Stimulated activated CD4-positive, alpha-beta T cell treated with anti-CD3 and anti-CD28 coated beads, TNF-alpha, amount 100 ng/mL, for 4 hours (primary cell): ENCODE measurements at places on chromosomes 7 and 10.

DNA sequence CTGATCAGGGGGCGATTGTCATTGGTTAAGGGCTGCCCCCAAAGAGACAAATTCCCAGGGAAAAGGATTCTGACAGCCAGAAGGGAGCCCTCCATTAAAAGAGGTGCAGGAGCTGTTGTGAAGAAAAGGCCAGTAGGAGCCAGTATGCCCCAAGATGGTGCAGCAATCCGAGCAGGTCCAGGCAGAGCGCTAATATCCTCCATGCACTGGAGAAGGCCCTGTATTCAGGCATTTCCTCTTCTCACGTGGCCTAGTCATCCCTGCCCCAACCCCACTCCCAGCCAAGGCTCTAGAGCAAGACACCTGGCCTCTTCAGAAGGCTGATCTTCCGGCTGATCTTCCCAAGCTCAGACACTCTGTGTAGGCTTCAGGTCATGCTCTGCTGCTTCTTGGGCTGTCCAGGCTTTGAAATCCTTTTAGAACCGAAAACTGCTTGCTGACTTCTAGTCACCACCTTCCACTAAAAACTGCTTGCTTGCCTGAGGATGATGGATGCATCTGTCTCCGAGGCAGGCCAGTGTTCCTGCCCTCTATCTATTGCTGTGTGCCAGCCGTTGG lies 77.4 kb downstream of the CYP26A1 start:
- DNase-seq: no peak

GRCh38 chr7:92255308-92255707 lies 9.5 kb downstream of the ANKIB1 start:
- no peak for DNase-seq

DNA sequence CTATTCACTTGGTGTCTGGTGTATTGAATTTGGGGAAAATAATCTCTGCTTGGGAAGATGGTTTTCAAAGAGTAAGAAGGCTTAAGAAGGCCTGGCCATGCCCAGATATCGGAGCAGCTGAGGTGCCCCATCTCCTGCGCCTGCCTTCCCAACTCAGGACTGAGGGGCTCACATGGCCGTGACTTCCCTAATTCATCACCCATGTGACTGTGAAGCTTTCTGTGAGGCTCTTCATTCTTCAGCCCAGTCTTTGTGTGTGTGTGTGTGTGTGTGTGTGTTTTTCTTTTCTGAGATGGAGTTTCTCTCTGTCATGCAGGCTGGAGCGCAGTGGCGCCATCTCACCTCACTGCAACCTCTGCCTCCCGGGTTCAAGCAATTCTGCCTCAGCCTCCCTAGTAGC lies 53.2 kb downstream of the PROSER2 start:
- no peak for DNase-seq

- no peak for DNase-seq
Measured at GRCh38 chr7:105046414-105046813, 32.4 kb downstream of the KMT2E start.

DNA sequence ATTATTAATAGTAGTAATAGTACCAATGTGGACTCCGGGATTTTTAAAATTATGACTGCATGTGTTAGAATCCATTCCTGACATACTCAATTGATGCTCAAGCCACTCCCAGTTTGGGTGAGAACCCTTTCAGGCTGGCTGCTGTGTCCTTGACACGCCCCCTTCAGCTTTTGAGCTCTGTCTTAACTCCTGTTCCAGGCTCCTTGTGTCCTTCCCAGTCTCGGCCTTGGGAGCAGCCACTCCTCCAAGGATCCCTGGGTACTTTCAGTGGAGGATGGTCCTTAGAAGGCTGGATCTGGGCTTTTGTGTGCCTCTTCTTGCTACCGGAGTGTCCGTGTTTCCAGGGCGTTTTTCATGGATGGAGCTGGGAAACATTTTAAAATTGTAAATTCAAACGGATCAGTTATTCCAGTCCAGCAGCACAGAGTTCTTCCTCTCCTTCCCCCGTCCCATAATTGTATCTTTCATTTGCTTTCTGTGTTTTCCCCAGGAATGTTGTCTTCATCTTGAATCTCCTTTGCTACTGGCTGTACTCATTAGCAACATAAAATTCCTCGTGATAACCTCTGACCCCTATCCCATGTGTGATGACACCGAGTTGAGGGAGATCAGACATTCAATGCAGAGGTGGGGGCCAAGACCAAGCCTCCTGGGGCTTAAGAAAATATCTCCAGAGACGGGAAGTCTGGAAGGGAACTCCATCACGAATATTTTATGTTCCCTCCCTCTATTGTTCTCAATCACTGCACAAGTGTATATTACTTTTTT lies 40.0 kb upstream of the PFKFB3 start:
- no peak for DNase-seq

- DNase-seq: no peak
Measured at GRCh38 chr7:80078159-80078731, 56.4 kb upstream of the GNAI1 start.

- no peak for DNase-seq
Measured at GRCh38 chr10:124138883-124139348, 45.5 kb upstream of the CHST15 start.

DNA sequence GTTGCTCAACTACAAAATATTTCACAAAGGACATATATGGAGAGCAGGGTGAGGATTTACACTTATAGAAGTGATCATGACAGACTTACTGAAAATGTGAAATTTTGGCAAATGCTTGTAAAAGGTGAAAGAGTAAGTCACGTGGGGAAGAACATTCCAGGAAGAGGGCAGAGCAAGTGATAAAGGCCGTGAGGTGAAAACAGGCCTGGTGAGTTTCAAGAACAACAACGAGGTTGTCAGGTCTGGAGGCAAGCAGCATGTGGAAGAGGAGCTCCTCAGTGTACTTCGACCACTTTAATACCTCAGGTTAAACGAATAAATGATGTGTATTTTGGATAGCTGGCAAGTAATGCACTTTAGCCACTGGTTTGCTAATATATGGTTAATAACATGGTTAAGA lies 706.7 kb downstream of the PCDH15 start:
- DNase-seq: no peak

GRCh38 chr10:61890430-61890829 lies 11.1 kb upstream of the ARID5B start:
- no peak for DNase-seq

DNA sequence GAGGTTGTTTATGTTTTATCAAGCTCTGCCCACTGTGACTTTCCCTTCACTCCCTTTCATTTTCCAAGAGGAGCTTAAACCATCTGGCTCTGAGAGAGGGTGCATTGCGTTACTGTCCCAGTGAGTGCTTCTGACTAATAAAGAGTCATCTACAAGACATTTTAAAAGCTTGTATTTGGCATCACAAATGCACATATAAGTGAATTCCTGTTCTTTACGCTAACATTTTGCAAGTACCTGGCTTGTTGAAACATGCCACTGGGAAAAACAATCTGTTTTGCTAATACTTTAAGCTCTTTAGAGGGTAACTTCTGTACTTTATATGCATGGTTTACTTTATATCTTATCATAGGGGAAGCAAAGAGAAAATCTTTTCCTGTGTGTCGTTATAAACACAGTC lies 534.6 kb upstream of the POM121L12 start:
- no peak for DNase-seq

- DNase-seq: no peak
Measured at GRCh38 chr7:27863880-27864279, 123.9 kb downstream of the TAX1BP1 start.

DNA sequence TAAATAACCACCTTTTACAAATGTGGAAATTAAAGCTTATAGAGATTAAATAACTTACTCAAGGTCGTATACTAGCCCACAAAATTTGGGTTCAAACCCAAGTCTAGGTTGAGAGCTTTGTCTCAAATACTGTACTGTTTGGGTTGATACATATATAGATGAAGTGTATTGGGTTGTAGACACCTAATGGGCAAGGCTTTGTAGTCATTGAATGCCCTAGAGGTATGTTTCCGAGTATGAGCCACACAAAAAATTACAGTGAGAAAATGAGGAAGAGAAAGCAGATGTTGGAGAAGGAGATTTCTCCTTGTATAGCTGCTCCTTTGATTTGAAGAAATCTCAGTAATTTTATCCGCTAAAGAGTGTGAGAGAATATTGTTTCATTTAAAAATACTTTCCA lies 60.6 kb downstream of the C1GALT1 start:
- DNase-seq: no peak

DNA sequence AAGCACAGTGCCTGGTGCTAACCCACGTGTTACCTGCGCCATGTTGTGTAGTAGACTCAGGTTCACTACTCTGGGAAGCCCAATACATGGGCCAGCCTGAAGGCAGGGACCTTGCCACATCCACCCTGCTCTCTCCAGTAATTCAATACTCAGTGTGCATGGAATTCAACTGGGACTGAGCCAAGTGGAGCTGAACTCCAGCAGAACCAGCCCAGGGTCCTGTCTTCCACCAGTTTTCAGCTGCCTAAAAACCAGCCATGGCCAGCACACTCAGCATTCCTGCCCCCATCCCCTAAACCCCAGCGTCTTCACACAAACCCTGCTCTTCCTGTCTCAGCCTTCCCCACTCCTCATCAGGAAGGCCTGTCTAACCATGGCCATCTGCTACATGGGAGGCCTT lies 15.4 kb downstream of the FGF8 start:
- no peak for DNase-seq

DNA sequence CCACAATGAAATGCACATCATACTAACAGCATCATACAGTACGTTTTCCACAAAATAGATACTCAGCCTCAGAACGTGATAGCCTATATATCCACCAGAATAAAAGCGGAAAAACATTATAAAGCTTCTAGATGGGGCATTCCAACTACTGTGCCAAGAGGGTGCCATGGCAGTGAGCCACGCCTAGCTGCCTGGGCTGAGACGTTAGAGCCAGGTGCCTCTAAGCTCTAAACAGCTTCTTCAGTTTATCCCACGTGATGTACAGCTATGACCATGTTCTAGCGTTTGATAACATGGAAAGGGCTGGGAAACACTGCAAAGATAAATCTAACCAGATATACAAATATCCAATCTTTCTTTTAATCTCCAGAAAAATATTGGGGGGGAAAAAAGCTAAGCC lies 17.8 kb downstream of the USP6NL start:
- DNase-seq: no peak

DNA sequence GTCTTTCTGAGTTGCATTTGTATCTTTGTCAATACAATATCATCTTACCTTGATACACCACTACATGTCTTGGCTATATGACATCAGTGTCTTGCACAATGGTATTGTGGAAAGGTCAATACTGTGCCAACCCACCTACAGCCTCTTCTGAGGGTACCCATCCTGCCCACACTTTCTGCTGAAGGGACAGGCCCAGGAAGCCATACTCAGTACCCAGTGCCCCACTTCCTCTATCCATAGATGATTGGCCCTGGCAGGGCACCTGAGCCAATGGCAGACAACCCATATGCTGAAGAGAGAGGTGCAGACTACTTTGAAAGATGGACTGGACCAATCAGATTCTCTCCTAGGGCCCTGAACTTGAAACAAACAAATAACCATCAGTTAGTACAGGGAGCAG lies 152.0 kb upstream of the ADO start:
- DNase-seq: no peak

- no peak for DNase-seq
Measured at GRCh38 chr7:110418659-110419280, 672.2 kb upstream of the LRRN3 start.

DNA sequence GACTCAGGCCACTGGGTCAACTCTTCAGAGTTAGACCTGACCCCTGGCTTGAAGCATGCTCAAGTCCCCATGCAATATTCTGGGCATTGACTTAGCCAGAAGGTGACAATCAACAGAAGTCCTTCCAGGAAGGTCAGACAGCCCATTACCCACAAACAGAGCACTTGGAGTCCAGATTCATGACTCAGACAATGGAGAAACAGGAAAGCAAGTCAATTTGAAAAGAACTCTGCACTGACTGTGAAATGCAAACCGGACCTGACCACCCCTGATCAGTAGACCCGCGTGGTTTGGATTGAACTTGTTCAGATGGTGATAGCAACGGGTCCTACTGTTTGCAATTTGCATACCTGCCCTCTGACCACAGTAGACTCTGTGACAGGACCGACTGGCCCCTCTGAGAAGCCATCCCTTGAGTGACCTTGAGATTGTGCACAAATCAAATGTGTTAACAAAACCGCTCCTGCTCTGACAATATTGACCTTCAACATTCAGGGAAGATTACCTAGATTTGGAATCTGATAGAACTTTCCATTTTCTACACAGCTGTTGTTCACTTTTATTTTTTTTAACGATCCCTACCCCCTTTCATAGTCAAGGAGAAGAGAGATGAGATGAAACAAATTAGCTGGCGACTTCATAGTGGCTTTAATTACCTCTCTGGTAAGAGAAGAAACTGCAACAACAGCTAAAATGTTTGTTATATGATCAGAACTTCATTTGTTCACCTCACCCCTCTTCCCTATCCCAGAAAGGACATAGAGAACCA lies 138.7 kb downstream of the NRP1 start:
- no peak for DNase-seq

DNA sequence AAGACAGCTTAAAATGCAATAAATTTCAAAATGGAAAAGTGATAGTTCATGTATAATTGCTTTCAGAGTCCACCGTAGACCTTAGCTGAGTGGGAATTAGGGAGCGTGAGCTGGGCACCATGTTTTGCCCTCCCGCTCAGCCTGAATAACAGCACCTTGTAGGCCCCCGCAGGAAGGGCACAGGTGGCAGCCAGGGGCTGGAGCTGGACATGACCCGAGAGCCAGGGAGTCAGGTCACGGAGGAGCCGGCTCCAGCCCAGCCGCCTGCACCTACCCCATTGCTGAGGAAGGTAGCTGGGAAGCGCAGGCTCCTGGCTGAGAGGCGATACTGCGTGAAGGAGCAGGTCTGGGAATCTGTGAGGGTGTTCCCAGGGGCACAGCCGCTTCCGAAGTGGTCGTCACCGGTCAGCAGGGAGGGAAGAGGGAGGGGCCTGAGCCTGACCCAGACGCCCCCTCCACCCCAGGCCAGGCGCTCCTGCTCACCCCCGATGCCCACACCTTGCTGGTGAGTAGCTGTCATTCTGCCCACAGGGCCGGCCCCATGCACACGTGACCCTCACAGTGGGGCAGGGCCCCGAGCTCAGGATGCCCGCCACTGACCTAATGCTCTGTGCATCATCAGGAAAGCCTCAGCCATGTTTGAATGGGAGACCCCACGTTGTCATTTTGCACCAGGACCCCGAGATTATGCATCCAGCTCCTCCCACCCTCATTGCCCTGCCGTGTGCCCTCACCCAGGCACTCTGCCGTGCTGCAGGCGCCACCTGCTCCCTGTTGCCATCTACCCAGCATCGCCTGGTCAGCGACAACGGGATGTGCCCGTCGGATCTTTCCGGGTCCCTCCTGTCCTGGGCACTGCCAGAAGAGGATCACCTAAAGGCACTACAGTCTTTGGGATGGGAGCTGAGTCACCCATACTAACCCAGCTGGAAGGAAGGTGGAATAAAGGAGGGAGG lies 129.2 kb upstream of the TCERG1L start:
- no peak for DNase-seq

- no peak for DNase-seq
Measured at GRCh38 chr7:13602036-13602435, 387.4 kb downstream of the ETV1 start.

GRCh38 chr7:129122751-129123509 lies 21.6 kb upstream of the TSPAN33 start:
- no peak for DNase-seq
